ENCODE measurements at places on chromosomes 3 and 15. TPM values are rescaled to one million over a fixed set of nuclear protein-coding genes. Genes with fewer than 3 reads are reported as not detected.

GRCh38 chr15:49439678-49440395 is 16.8 kb downstream of the FGF7 start:
- DNase-seq = no peak

GRCh38 chr15:60966316-60966715 is 262.8 kb downstream of the RORA start:
- DNase-seq = no peak

GRCh38 chr3:184778426-184779332 is 33.3 kb upstream of the VPS8 start:
- DNase-seq = no peak

DNA sequence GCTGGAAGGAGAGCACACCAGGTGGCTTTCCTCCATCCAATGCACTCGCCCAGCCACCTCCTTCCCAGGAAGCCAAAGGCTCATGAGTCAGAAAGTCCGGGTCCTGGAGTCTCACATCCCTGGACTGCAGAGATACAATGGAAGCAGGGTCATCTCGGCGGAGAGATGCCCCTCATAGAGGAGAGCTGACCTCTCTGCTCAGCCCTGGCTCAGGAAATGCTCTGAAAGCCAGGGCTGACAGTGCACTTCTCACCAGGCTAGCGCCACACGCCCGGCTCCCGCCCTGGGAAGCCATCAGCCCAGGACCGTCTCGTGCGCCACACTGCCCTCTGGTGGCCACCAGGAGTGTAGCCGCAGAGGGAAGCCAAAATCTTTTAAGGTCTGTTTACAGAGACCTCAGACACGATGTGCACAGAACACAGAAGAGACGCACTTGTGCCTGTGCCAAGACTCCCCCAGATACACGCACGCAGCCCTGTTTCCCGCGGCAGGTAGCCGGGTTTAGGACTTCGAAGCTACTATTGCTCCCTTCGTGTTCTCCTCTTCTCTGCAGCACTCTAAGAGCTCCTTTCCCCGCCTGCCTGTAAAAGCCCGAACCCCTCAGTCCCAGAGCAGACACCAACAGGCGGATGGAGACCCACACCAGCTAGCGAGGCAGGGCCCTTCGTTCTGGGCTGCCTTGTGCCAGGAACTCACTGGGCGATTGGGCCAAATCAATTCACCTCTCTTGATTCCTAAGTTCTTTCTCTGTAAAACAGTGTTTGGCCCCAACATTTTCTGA is 9.7 kb downstream of the NTRK3 start:
- DNase-seq = peak; percentile 71

DNA sequence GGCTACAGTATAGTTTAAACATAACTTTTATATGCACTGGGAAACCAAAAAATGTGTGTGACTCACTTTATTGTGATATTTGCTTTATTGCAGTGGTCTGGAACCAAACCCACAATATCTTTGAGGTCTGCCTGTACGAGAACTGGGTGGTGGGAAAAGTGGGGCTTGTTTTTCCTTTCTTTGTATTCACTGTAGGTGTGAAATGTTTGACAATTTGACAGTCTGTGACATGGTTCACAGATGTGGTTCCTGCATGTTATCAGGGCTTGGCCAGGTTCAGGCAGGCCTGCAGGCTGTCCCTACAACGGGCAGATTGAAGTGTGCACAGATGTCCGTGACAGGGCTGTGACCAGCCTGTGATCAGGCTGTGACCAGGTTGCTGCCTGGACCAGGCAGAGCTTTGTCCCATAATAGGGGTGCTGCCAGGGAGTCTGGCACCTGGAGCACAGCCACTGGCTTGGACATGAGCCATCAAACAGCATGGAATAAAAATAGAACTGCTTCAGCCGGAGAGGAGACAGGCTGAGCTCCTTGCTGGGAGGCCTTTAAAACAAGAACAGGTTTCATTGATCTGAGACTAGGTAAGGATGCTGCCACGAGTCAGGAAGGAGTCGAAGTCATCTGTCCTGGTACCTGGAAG is 61.0 kb downstream of the KLF13 start:
- DNase-seq = peak; percentile 71

DNA sequence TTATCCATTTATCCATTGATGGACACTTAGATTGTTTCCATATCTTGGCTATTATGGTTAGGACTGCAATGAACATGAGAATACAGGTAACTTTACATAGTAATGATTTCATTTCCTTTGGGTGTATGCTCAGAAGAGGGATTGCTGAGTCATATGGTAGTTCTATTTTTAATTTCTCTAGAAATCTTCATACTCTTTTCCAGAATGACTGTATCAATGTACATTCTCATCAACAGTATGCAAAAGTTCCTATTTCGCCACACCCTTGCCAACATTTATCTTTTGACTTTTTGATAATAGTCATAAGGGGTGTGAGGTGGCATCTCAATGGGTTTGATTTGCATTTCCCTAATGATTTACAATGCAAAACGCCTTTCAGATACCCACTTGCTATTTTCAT is 6.2 kb upstream of the NIPA1 start:
- no peak for DNase-seq

- DNase-seq = peak; percentile 92
Measured at GRCh38 chr3:125916376-125916978, 52.5 kb upstream of the ROPN1B start.

The COPG1 gene
- 139 TPM for total RNA-seq

The CCR3 gene
- 0.10 TPM for total RNA-seq

The MAN2C1 gene
- 35.3 TPM for total RNA-seq
